ENCODE measurements at places on chromosomes 11 and 22.

- DNase-seq: no peak
Observed at GRCh38 chr22:45129703-45130524, 33.8 kb upstream of the NUP50 start.

- DNase-seq: no peak
Observed at GRCh38 chr22:50292643-50293440, 14.6 kb downstream of the PLXNB2 start.

DNA sequence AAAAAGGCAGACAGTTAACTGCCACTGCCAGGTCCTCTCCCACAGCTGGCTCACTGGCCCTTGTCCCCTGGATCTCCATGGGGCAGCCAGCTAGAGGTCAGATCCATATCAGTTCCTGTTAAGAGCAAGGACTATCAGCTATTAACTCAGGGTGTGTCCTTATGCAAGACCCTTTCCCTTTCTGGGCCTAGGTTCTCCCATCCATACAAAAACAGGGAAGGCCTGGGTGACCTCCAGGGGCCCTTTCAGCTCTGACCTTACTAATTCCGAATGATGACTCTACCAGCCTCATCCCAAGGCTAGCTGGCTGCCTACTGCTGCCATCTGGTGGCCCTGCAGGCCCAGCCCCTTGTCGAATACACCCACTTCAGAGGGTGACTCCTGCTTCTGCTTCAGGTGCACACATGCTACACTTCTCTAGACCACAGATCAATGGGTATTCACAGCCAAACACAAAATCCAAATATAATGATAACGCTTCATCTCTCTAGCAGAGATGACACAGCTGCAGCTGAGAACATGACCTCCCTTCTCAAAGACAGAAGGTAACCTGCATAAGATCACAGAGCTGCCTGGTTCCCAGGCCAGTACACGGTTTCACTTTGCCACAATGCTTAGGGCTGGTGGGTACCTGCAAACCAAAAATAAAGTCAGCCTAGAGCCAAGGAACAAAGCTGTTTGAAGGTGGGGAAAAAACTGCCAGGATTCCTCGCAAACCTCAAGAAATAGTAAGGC lies 34.1 kb downstream of the SERGEF start:
- no peak for DNase-seq

DNA sequence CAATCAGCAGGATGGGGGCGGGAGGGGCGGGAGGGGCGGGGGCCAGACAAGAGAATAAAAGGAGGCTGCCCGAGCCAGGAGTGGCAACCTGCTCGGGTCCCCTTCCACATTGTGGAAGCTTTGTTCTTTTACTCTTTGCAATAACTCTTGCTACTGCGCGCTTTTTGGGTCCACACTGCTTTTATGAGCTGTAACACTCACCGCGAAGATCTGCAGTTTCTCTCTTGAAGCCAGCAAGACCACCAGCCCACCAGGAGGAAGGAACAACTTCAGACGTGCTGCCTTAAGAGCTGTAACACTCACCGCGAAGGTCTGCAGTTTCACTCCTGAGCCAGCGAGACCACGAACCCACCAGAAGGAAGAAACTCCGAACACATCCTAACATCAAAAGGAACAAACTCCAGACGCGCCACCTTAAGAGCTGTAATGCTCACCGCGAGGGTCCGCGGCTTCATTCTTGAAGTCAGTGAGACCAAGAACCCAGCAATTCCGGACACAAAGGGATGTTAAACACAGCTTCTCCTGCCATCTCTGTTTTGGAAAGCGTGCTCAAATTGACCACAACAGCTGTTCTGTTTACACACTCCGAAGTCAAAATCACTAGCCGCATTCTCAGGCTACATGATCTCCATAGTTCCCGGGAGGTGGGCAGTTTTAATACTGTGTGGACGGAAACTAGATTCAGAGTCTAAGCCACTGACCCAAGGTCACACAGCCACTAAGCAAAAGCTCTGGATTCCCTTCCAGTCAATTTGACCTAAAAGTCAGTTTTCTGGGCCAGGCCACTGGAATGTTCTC lies 11.9 kb downstream of the PLAAT2 start:
- no peak for DNase-seq

DNA sequence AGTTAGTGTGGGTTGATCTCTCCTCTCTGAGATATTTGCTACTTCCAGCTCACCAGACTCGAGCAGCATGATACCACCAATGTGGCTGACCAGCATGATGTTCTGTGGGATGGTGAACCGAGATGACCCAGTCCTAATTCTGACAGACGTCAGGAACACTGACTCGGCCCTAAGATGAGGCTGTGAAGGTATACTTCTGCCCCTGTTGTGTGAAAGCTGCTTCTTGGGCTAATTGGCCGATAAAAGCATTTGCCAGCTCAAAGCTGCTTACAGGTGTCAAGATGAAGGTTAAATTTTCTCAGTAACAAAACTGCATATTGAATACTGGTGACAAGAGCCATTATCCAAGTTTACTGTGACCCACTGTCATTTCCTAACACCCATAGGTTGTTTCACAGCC lies 151.4 kb downstream of the BRD1 start:
- DNase-seq: no peak

- DNase-seq: no peak
Observed at GRCh38 chr22:43267332-43267980, 75.7 kb downstream of the SCUBE1 start.

DNA sequence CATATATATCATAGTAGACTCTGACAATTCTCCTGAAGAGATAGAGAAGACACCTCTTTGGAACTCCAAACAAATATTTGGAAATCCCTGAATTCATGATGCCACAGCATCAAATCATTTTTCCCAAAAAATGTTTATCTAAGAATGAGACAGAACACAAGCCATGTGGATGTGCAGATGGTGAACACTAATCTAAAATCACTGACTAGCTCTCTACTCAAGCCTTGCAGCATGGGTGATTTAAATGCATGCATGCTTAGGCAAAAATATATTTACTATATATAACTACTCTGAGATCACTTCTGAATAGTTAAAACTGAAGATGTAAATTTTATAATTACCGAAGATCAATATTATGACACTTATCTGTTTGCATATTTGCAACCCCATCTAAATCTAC lies 289.9 kb downstream of the GUCY1A2 start:
- no peak for DNase-seq

DNA sequence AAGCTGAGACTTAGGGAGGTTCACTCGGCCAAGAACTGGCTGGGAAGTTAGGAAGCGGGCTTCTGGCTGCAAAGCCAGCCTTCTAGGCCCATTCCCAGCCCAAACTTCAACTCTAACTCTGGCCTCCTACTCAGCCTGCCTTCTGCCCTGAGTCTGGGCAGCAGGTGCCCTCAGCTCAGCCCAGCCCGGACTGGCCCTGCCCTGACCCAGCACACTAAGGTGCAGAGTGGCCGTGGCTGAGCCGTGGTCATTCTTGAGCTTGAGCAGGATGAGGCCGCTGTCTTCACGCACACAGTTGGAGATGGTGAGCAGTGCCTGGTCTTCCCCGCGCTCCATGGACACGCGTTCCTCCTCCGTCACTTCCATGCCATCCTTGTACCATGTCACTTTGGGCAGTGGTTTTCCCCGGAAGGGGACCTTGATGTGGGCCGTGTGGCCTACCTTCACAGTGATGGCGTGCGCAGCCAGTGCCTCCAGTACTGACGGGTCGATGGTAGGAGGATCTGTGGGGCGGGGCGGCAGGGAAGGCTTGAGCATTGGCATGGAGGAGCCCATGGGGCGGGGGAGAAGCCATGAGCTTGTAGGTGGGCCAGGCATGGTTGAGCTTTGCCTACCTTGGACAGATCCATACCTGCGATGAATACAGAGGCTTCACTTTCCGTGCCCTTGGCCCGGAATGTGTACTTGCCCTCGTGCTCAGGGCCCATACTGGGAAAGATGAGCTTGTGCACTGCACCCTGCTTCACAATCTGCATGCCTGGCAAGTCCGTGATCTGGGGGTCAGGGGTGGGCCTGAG lies 12.1 kb downstream of the IGSF22 start:
- no peak for DNase-seq

GRCh38 chr11:101508370-101508769 lies 75.4 kb downstream of the TRPC6 start:
- no peak for DNase-seq

DNA sequence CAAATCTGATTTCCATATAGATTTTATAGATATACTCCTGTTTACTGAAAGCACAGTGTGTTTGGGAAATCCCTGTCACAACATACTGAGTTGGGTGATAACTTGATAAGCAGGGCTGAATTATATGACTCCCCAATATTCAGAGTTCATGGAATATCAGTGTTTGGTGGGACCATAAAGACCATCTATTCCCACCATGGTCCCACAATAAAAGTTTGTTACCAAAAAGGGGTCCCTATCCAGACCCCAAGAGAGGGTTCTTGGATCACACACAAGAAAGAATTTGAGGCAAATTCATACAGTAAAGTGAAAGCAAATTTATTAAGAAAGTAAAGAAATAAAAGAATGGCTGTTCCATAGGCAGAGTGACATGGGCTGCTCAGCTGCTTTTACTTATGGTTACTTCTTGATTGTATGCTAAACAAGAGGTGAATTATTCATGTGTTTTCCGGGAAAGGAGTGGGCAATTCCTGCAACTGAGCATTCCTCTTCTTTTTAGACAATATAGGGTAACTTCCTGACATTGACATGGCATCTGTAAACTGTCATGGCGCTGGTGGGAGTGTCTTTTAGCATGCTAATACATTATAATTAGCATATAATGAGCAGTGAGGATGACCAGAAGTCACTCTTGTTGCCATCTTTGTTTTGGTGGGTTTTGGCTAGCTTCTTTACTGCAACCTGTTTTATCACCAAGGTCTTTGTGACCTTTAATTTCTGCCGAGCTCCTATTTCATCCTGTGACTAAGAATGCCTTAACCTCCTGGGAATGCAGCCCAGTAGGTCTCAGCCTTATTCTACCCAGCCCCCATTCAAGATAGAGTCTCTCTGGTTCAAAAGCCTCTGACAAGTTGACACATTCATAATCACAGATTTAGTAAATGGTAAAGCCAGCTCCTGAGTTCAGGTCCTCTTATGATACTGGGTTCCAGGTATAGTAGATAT lies 240.6 kb upstream of the PDGFD start:
- no peak for DNase-seq

GRCh38 chr11:82229341-82229740 lies 504.3 kb downstream of the FAM181B start:
- DNase-seq: no peak

DNA sequence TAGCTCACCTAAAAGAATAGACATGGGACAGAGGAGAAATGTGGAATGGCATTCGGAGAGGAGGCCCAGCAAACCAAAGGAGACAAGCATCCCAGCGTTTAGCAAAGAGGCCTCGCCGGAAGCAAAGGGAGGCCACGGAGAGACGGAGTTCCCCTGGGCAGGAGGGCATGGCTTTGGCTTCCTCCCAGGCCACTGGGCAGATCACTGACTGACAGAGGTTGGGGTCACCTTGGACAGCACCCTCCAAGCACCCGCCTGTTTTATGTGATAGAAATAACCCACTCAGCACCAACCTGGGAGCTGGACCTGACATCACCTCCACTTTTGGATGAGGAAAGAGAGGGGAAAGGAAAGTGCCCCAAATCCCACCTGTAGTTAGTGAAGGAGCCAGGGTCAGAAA lies 434.1 kb downstream of the BRD1 start:
- DNase-seq: no peak

DNA sequence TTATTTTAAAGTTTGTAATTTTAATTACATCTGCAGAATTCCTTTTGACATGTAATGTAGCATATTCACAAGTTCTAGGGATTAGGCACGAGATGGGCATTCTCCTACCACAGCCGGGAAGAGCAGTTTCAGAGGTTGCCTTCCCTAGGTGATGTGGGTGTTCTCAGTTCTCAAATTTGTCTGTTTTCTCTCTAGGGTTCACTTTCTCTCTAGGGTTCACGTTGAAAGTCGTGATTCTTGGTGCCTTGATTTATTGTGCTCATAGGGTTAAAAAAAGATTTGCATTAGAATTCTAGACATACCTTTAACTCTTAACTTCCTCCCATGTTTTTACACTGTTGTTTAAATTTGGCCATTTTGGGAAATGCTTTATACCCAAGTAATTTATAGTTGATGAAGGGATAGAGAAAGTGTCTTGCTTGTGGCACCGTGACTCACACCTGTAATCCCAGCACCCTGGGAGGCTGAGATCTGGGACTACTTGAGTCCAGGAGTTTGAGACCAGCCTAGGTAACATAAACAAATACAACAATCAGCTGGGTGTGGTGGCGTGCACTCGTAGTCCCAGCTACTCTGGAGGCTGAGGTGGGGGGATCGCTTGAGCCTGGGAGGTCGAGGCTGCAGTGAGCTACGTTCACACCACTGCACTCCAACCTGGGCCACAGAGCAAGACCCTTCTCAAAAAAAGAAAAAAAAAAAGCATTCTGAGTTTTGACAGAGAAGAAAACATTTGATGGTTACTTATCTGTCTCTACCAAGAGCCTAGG lies 3.6 kb downstream of the MED15 start:
- DNase-seq: no peak

- DNase-seq: no peak
Observed at GRCh38 chr11:44561275-44561805, 4.1 kb upstream of the CD82 start.

DNA sequence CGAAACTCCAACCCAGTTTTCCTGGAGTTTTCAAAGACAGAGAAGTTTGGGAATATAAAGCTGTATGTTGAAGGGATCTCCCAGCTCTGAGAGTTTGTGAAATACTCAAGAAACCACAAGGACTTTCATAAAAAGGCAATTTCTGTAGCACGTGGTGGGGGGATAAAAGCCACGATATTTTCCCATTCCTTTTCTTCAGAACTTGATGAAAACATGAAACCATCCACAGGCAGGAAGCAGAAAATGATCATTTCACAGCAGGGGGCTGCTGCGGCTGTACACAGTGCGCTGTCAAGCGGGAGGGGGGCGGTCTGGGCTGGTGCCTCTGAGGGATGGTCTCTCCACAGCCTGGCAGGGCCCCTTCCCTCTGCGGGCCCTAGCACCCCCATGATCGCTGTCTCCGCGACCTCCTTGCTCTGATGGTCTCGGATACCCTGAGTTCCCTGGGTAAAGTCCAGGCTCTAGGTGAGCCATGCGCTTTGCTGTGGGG lies 423.2 kb downstream of the MN1 start:
- no peak for DNase-seq

DNA sequence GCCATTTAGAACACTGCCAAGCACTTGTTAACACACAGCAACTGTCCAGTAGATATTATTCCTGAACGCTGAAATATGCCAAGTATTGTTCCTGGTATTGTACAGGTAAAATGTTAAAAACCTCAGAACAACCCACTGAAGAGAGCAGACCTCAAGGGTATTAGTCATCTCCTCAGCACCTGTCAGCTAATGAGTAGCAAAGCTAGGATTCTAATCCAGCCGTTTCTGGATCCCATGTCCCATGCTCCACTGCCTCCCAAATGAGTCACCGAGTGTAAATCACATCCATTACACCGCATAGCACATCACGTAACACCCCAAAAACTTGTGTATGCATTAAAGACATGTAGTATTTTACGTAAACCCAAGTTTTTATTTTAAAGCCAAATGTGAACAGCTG lies 705.4 kb upstream of the TENM4 start:
- no peak for DNase-seq
